ENCODE measurements at places on chromosomes 13 and 19. TPM values are rescaled to one million over a fixed set of nuclear protein-coding genes. Genes with fewer than 3 reads are reported as not detected.

The DPF1 gene
- 35.5 TPM for total RNA-seq

The CEACAM19 gene
- total RNA-seq = 6.1 TPM

GRCh38 chr13:94537740-94538630 lies 58.0 kb downstream of the TGDS start:
- H3K27me3 ChIP-seq = peaks cover 13% of the 10 kb centered on the region
- H3K4me3 ChIP-seq = no peak overlapping the region
- no peaks in the 10 kb centered on the region for H3K36me3 ChIP-seq
- DNase-seq = no peak

DNA sequence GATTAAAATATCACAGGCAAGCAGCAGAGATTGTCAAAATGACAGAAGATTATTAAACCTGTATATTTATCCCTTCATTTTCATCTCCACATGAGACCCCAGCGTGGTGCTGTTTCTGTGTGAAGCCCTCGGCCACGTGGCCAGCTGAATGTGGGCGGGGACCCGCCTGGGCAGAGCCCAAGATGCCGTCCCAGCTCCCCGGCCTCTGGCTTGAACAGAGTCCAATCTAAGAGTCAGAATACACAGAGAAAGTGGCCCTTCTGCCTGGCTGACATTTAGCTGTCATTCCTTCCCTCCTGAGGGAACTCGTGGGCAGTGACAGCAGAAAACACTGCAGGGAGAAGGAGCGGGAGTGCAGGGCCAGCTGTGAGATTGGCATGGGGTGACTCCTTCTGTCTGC lies 34.9 kb upstream of the UQCRFS1 start:
- peaks cover 62% of the 10 kb centered on the region for H3K27me3 ChIP-seq
- H3K4me1 ChIP-seq = peaks cover 10% of the 10 kb centered on the region
- no peaks in the 10 kb centered on the region for H3K36me3 ChIP-seq
- H3K4me3 ChIP-seq = no peak overlapping the region
- DNase-seq = no peak
- no peak overlapping the region for H3K27ac ChIP-seq

DNA sequence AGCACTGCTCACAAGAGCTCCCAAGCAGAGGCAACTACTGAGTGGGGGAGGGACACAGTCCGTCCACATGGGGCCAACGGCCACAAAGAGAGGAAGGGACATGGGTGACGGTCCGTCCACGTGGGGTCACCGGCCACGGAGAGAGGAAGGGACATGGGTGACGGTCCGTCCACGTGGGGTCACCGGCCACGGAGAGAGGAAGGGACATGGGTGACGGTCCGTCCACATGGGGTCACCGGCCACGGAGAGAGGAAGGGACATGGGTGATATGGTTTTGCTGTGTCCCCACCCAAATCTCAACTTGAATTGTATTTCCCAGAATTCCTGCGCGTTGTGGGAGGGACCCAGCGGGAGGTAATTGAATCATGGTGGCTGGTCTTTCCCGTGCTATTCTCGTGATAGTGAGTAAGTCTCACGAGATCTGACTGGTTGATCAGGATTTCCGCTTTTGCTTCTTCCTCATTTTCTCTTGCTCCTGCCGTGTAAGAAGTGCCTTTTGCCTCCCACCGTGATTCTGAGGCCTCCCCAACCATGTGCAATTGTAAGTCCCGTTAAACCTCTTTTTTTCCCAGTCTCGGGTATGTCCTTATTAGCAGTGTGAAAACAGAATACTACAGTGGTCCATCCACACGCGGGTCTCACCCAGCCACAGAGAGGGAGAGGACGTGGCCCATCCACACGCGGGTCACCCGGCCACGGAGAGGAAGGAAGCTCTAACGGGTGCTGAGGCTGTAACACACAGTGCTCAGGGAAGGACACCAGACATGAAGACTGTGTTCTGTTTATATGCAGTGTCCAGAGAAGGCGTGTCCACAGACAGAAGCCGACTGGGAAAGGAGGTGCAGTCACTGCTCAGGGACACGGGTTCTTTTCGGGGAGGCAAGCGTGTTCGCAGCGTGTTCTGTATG lies 48.5 kb downstream of the GAS6 start:
- no peak overlapping the region for H3K4me3 ChIP-seq
- no peak overlapping the region for H3K27ac ChIP-seq
- H3K36me3 ChIP-seq = no peaks in the 10 kb centered on the region
- DNase-seq = no peak

Measured in neural crest cell (in vitro differentiated cells).